ENCODE measurements at places on chromosomes 3 and 15. TPM values are rescaled to one million over a fixed set of nuclear protein-coding genes. Genes with fewer than 3 reads are reported as not detected.

Gene C3orf20
- total RNA-seq: 0.24 TPM

DNA sequence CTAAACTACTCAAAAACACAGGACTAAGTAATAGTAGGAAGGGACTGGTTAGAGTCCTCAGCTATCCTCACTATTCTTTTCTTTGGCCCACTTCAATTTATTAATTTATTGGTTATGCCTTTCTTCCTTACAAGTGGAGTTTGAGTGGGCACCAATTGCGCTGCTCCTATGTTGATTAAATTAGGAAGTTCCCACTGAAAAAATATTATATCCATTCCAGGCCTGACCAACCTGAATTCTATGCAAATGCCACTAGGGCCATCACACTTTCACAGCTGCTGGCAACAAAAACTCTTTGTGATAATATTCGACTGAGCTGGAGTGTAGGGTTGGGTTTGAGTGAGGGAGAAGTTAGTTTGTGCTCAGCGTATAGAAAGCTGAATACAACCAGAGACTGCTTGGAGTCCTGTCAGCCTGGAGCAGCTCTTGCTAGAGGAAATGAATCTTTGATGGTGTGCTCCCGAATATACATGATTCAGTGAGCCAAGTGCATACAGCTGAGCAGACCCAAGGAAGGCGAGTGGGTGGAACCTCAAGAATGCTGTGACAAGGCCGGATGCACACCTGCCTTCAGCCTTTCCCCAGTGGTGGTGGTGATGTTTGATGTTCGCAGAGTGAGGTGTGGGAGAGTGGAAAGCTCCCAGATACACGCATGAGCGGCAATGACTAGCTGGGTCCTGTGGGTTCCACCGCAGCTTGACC lies 1.5 kb downstream of the ARHGEF3 start:
- peak; percentile 62 for ATAC-seq

GRCh38 chr3:10354361-10355015 lies 33.6 kb upstream of the SEC13 start:
- ATAC-seq: no peak

Gene CHRD
- total RNA-seq: 0.84 TPM

DNA sequence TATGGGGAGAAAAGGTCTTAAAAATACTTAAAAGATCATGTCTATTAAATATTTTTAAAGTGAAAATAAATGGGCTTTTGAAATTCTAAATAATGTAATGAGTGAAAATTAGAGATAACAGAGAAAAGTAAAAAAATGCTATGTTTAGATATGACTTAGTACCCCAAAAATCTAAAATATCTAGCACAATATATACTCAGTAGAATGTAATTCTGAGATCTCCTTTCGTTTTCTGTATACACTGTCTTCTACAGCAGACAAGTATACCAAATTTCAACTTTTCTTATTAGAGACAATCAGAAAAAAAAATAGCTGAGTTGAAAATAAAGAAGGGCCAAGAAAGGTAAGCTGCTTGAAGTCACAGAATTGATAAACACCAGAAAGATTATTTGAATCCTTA lies 140.8 kb downstream of the ADAM10 start:
- no peak for ATAC-seq

- ATAC-seq: peak; percentile 83
These were observed 247 bp downstream of the FETUB start for GRCh38 chr3:186640473-186640818.

- ATAC-seq: no peak
These were observed 39.0 kb downstream of the SHC4 start for GRCh38 chr15:48924528-48925393.

Gene ISLR
- 2.2 TPM for total RNA-seq

GRCh38 chr3:133914839-133915600 lies 19.3 kb upstream of the RAB6B start:
- ATAC-seq: no peak

Gene CEMIP
- 17.3 TPM for total RNA-seq

Gene PTH1R
- 0.28 TPM for total RNA-seq

Gene GPR160
- total RNA-seq: 1.4 TPM

GRCh38 chr3:194497799-194498575 lies 11.2 kb upstream of the ATP13A3 start:
- ATAC-seq: peak; percentile 46

- ATAC-seq: peak; percentile 20
These were observed 654 bp downstream of the RUBCN start for GRCh38 chr3:197736010-197736490.

Gene ARL8B
- 77.3 TPM for total RNA-seq

DNA sequence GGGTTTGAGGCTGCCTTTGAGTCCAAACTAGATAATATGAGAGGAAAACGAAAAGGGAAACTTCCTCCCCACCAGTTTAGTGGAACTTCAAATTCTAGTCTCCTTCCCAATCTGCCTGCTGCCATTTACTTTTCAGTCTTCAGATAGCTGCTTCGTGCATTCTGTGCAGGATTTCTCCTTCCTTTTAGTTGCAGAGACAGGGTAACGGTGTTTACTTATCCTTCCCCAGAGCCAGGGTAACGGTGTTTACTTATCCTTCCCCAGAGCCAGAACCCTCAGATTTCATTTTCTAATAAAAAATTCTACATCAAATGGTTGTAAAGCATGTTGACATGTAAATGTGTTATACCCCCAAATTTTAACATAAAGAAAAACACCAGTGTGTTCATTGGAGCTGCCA lies 282.6 kb downstream of the VPS13C start:
- no peak for ATAC-seq

DNA sequence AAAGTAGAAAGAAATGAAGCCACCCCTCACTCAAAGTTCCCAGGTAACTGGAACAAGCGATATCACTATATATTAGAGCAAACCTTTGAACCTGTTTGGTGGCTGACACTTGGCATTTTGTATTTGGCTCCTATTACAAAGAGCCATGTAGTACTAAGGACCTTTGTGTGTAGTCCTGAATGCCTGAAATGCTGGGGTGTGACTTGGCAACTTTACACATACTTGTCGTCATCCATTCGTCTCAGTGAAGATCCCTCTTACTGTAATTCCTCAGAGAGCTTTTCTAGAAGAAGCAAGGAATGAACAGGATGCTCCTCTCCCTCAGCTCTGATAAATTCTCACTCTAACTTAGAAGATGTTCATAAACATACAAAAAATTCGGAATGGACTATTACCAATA lies 216.1 kb upstream of the CDIN1 start:
- no peak for ATAC-seq

DNA sequence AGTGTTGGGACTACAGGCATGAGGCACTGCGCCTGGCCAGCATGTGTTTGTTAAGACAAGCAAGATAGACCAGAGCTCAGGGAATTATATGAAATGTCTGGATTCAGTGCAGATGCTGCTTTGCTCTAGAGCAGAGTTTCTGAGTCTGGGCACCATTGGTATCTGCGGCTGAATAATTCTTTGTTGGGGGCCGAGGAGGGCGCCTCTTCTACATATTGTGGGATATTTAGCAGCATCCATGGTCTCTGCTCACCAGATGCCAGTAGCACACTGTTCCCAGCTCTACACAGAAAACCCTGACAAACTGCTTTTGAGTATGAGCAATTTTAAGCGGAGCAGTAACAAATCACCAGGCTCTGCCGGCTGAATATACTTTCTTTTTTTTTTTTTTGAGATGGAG lies 3.6 kb upstream of the LDHAL6B start:
- ATAC-seq: no peak

Gene AP3B2
- 0.88 TPM for total RNA-seq

GRCh38 chr3:120449251-120449650 lies 1.5 kb downstream of the FSTL1 start:
- no peak for ATAC-seq

Gene GOLGA6A
- total RNA-seq: 0.08 TPM

GRCh38 chr3:89467898-89468363 lies 360.5 kb downstream of the EPHA3 start:
- no peak for ATAC-seq

DNA sequence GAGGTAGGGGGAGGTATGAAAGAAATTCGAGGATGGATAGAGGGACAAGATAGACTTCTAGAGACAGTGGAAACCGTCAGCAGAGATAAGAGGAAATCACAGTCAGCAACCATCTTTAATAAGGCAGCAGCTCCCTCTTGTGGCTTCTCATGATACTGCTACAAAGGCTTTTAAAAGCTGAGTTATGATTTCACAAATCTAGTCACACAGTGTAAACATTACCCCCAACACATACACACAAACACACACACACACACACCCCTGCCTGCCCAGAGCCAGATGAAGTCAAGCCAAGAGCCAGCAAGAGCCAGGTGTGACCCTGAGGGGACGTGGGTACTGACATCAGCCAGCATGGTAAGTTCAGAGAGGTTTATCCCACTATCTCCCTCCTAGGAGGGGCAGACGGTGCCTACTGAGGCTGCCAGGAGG lies 18.9 kb upstream of the TGM5 start:
- ATAC-seq: peak; percentile 78

GRCh38 chr3:98811048-98811447 lies 47.9 kb downstream of the ST3GAL6 start:
- no peak for ATAC-seq

DNA sequence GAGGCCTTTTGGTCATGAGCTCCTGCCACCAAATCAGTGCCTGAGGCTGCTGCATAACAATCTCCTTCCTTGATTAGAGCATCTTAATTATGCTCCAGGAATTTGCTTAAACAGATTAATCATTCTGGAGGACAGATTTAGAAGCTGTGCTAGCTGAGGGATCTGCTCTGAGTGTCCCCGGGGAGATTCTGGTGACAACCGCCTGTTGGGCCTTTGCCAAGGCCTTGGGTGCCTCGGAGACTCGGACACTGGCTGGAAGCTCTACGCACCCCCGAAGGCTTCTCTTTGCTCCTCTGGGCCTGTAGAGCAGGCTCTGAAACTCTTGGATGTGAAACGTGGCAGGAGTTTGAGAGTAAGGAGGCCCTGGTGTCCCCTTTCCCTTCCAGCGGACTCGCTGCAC lies 264.1 kb downstream of the CD47 start:
- ATAC-seq: no peak

- peak; percentile 83 for ATAC-seq
These were observed 64.5 kb downstream of the KLHL25 start for GRCh38 chr15:85730001-85730820.

DNA sequence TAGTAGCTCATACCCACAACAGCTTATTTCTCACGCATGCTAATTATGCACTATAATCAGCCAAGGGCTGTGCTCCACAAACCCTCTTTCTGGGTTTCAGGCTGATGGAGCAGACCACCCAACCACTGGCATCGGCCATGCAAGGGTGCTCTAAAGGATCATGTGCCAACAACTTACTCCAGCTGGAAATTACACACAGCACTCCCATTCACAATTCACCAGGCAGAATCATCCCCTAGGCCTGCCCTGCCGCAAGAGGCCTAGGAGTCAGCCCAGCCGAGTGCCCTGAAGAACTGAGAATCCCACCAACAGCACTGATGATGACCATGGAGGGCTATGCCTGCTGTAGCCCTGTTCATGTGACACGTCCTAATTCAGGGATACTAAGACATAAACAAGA lies 216.2 kb upstream of the CHRNA7 start:
- ATAC-seq: no peak

GRCh38 chr3:45657853-45658252 lies 31.3 kb upstream of the SACM1L start:
- no peak for ATAC-seq

GRCh38 chr15:61146931-61147230 lies 82.2 kb downstream of the RORA start:
- no peak for ATAC-seq

Gene ABCF3
- 45.3 TPM for total RNA-seq

Gene TERC
- 10.6 TPM for total RNA-seq

Gene ST8SIA2
- 0.16 TPM for total RNA-seq

- no peak for ATAC-seq
These were observed 8.5 kb upstream of the CHMP2B start for GRCh38 chr3:87218560-87218959.

- ATAC-seq: no peak
These were observed 2.1 kb downstream of the TMEM43 start for GRCh38 chr3:14126887-14127505.

Gene PYGO1
- total RNA-seq: 1.8 TPM

DNA sequence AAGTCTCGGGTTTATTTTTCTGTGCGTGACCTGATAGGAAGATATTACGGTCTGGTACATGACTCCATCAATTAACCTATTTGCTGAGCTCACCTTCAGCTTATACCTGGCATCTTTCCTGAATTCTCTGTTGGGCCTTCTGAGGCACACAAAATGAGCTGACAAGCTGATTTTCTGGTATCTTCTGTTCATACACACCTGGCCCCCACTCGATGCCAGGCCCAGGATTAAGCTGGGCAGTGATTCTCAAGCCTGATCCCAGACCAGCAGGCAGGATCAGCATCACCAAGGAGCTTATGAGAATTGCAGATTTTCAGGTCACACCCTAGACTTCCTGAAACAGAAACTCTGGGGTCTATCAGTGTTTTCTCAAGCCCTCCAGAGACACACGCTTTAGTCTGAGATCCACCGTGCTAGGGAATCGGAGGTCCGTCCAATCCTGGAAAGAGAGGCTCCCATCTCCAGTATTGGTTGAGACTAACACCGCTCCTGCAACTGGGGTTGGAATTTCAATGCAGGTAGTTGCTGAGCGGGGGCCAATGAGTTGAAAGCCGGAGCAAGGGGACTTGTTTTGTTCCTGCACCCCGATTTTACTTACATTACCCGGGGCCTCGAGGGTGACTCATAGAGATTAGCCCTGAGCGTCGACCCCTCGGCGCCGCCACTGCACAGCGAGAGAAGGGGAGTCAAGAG lies 636 bp upstream of the EIF1B start:
- ATAC-seq: no peak

DNA sequence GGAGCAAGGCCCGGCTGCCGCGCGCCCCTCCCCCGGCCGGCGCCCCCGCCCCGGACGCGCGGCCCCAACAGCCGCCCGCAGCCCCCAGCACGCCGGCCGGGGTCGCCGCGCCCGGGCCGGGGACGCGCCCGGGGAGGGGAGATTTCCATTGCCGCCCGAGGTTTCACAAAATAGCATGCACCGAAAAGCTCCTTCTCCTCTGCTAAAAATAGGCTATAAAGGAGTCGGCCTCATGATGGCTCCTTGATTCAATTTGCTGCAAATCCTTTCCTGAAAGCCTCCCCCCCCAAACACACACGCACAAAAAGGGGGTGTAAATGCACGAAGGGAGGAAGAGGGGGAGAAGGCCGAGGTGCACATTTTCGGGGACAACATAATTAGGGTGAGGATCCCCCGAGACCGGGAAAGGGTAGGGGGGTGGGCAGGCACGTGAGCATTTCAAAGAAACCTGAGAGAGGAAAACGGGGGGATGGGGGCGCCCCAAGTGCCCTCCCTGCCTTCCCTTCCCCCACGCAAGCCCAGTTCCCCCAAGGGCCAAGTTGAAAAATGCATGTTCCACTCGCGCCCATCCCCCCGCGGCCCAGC lies 734 bp downstream of the TBL1XR1 start:
- no peak for ATAC-seq

Gene CDCP1
- 85.6 TPM for total RNA-seq

Gene MELTF
- total RNA-seq: 2.8 TPM

DNA sequence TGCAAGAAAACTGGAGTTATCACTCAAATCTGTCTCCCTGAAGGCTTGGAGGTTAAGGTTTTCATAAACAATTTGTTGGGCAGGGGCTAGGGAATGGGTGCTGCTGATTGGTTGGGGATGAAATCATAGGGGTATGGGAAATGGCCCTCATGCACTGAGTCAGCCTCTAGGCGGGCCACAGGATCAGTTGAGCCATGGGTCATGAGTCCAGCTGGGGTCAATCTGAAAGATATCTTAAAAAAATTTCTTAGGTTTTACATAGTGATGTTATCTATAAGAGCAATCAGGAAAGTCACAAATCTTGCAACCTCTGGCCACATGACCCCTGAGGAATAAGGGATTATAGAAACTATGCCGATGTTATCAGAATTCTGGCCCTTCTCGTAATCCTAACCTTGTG lies 491.7 kb downstream of the ZIC1 start:
- no peak for ATAC-seq

Gene KCNAB1
- 0.56 TPM for total RNA-seq

- ATAC-seq: no peak
These were observed 58.9 kb downstream of the CMTM8 start for GRCh38 chr3:32297366-32297765.

GRCh38 chr3:124995460-124995994 lies 60.3 kb downstream of the HEG1 start:
- ATAC-seq: peak; percentile 83
